ENCODE measurements at places on chromosomes 2 and 18.

- no peak for DNase-seq
These were observed 140.3 kb downstream of the RPIA start for GRCh38 chr2:88831792-88832248.

- peak; percentile 79 for DNase-seq
These were observed 79.2 kb downstream of the LAMA1 start for GRCh38 chr18:7038330-7038851.

- DNase-seq = no peak
These were observed 124.2 kb upstream of the CCDC68 start for GRCh38 chr18:55083461-55083860.

- no peak for DNase-seq
These were observed 151.1 kb upstream of the MSH6 start for GRCh38 chr2:47631792-47632398.

- no peak for DNase-seq
These were observed 344.8 kb downstream of the TGIF1 start for GRCh38 chr18:3794537-3795348.

GRCh38 chr18:58787536-58788149 lies 77.0 kb upstream of the ZNF532 start:
- DNase-seq = no peak

DNA sequence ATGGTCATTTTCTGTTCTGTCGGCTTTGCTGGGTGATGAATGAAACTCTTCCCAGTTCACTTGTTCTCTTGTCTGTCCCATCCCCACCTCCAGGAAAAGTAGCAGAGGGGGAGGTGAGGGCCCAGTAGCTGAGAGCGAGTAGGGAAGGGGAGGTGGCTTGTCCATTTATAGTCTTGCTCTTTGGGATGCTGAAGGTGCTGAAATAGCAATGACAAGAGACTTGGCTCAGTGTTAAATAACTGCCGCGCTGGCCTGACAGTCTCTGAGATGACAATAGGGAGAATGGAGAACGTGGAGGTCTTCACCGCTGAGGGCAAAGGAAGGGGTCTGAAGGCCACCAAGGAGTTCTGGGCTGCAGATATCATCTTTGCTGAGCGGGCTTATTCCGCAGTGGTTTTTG lies at the start of gene SMYD1:
Gene SMYD1, plus strand, starts transcription at position 228 of the 400 bp plus-strand sequence. Its CDS starts 40 bp downstream, at position 268.
- DNase-seq = no peak

- no peak for DNase-seq
These were observed 75.3 kb downstream of the CABYR start for GRCh38 chr18:24214144-24214543.

- no peak for DNase-seq
These were observed 9.5 kb downstream of the ITGA6 start for GRCh38 chr2:172436889-172437288.

DNA sequence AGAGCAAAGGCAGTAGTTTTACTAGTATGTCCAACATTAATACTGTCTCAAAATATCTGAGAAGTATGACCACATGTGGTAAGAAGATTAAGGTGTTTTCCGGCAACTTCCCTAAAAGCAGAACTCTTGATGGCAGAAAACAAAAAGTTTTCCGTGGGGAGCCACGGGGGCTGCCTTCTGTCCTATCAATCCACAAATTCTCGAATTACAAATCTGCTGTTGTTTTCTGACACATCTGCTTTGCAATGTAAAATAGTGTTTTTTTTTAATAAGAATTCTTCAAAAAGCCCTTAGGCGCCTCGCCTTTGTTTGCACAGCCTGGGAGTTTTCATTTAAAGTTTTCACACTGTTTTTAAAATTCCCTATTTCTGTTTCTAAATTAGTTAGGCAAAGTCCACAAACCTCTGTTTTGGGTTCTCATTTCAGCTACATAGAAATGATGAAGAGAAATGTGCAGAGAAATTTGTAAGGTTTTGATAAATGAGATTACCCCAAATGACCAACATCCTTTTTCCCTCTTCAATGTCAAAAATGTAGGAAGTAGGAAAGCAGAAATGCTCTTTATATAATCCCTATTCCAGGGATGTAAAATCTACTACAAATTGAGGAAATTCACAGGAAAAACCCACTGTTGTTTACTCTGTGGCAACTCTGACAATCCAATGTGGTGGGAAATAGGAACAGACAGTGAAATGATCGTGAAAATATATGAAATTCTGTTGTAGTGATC lies 385.8 kb downstream of the ZEB2 start:
- DNase-seq = no peak

GRCh38 chr18:35227254-35227653 lies 13.6 kb upstream of the ZNF397 start:
- no peak for DNase-seq

- no peak for DNase-seq
These were observed 86.9 kb downstream of the SOS1 start for GRCh38 chr2:39033980-39034379.

- no peak for DNase-seq
These were observed 26.7 kb downstream of the POLI start for GRCh38 chr18:54296062-54296461.

All from NCI-H1092 treated with DMSO at 0.1 percent for 48 hours (cell line).